ENCODE measurements at places on chromosomes 3 and 15. TPM values are rescaled to one million over a fixed set of nuclear protein-coding genes. Genes with fewer than 3 reads are reported as not detected.

- peak; percentile 59 for DNase-seq
Observed at GRCh38 chr3:42118762-42119361, 27.7 kb downstream of the TRAK1 start.

SLC22A14 gene
- 0.48 TPM for total RNA-seq

- no peak for DNase-seq
Observed at GRCh38 chr3:48564022-48564421, 441 bp upstream of the UCN2 start.

TM4SF1 gene
- total RNA-seq = 87.8 TPM

DNA sequence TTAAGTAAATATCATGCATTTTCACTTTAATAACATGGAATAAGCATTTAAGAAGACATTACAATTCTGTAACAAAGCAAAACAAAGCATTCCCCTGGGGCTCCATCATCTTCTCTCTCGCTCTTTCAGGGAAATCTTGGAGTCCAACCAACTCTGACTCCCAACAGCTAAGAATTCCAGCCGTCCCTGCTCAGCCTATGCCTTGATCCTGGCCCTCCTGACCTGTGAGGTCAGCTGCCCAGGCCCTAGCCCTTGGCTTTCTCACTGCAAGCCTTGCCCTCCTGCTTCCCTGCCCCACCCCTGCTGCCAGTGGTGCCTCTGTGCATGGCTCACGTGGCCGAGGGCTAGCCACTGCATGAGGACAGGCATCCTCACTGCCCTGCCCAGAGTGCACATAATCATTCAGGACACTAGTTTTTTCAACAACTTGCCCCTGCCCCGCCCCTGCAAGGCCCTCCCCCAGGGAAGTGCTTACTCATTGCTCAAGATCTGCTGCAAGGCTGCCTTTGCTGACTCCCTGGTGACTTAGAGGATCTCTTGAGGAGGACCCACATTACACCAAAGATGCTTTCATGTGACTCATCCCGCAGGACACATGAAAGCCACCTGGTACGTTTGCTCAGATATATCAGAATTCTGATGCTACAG lies 37.6 kb downstream of the MTMR10 start:
- DNase-seq = no peak

GRCh38 chr3:155512175-155512866 lies 218.8 kb upstream of the STRIT1 start:
- DNase-seq = no peak

WDR5B gene
- total RNA-seq = 4.0 TPM

DNA sequence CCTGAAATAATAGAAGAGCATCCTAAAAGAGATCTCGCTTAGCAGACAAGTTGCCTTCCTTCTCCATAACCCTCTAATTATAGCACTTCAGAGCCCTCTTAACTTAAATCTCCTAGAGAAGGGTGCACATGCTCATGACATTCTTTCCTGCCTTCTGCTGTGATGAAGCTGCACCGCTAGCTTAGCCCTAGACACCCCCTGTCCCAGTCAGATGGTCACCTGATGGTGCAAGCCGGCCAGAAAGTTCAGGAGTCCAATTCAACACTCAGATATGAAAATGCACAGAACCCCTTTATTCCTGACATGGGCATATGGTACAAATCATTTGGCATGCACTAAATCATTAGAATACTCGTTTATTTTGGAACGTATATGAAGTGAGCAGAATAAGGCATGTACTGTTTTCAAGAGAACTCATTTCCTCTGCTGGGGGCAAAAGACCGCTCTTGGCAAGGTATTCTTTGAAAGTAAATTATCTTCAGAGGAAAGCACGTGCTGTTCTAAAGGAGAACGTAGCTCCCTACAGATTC lies 420.4 kb upstream of the PROK2 start:
- DNase-seq = no peak

GRCh38 chr3:174488527-174488926 lies 370.6 kb upstream of the NAALADL2 start:
- no peak for DNase-seq

DNA sequence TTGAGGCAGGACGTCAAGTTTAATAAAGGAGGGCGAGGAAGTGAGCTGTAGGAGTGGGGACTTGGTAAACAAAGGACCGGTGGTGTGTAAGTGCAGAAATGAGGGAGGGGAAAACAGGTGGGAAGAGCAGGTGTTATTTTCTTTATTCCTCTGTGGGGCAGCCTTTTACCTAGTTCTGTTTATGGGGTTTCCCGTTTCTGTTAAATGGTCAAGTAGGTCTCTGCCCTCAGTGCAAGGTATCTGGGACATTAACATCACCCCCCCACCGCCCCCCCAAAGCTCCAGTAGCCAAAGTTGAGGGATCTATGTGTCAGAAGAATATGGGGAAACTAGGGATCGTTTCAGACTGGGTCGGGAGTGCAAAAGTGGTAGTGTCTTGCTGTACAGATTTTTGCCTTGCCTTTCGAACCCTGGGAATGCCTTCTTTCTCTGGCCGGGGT lies 893 bp downstream of the MGA start:
- DNase-seq = no peak

HTR3E gene
- total RNA-seq = not detected

DNA sequence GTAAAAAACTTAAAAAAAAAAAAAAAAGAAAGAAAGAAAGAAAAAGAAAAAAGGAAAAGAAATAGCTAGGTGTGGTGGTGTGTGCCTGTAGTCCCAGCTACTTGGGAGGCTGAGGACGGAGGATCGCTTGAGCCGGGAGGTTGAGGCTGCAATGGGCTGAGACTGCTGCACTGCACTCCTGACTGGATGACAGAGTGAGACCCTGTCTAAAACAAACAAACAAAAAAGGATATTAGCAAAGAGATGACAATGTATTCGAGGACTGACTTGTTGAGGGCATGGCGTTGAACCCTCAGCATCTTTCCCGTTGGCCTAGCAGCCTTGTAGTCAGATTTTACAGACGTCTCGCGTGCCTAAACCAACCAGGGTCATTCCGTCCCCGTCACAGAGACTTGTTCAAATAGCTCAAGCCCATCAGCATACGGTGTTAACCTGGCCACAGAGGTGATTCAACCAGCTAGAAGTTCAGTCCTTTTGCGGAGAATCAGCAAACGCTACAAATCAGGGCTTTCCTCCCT lies 528 bp upstream of the NIT2 start:
- DNase-seq = no peak

- DNase-seq = no peak
Observed at GRCh38 chr3:119329551-119329950, 35.4 kb downstream of the ARHGAP31 start.

BBX gene
- 43.4 TPM for total RNA-seq

GRCh38 chr15:79932447-79932846 lies 35.6 kb upstream of the MTHFS start:
- DNase-seq = no peak

DNA sequence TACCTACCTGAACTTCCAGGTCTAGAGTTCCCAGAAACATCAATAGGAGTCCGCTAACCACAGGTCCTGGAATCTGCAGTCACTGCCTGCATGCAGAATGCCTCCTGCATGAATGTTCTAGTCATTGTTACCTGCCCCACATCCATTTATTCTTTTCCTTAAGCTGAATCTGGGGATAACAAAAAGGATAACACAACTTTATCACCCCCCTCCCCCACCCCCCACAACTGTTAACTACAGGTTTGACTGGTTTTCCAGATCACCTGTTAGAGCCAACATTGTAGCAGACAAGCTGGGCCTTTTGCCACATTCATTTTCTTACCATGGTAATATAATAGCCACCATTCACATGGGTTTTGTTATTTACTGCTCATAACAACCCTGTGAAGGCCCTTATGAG lies 4.6 kb upstream of the CTSH start:
- no peak for DNase-seq

- DNase-seq = no peak
Observed at GRCh38 chr3:129131465-129132088, 10.0 kb upstream of the RAB43 start.

GRCh38 chr15:68730471-68730919 lies 90.2 kb downstream of the ANP32A start:
- DNase-seq = peak; percentile 65

PLIN1 gene
- total RNA-seq = 1,691 TPM

- DNase-seq = no peak
Observed at GRCh38 chr3:28218071-28218916, 23.1 kb upstream of the CMC1 start.

DNA sequence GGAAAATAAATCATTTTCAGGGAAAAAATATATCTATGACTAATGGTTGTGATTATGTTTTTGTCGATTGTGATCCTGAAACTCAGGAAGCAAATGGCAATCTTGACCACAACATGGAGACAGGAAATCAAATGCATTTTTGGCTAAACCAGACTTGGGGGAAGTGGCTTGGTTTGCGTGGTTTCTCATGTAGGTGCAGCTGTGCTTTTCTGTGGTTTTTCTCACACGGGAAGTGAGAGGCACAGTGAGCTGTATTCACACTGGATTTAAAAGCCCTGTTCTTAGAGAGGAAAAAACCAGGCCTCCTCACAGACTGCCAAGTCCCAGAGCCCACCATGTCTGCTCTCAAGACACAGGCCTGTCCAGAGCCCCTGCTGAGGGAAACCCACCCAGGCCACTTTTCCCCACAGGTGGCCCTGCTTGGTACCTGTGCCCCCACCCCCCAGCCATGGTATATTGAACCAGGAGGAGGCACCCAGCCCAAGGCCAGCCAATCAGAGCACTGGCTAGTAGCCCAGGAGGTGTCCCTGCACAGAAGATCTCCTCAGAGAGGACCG lies 46.1 kb downstream of the BTD start:
- DNase-seq = no peak

DNA sequence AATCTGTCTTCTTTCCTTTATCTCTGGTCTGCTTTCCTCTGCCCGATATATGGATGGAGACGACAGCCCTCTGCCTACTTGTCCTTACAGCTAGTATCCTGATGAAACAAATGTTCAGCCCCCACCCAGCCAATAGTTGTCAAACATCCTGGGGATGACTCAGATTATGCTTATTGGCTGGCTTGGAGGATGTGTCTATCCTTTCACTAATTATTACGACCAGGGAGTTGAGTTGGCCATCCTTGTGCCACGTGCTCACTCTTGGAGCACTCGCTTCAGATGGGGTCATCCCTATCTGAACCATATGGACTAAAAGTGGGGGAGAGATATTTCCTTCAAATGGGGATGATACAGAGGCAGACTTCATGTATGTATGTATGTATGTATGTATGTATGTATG lies 6.4 kb upstream of the MAP3K13 start:
- no peak for DNase-seq

TRIM71 gene
- not detected for total RNA-seq

CCR5 gene
- total RNA-seq = 1.7 TPM
